ENCODE measurements at places on chromosomes 2 and 18.
A peak's percentile ranks its signal among the peaks of the same experiment; 100 is the strongest.

DNA sequence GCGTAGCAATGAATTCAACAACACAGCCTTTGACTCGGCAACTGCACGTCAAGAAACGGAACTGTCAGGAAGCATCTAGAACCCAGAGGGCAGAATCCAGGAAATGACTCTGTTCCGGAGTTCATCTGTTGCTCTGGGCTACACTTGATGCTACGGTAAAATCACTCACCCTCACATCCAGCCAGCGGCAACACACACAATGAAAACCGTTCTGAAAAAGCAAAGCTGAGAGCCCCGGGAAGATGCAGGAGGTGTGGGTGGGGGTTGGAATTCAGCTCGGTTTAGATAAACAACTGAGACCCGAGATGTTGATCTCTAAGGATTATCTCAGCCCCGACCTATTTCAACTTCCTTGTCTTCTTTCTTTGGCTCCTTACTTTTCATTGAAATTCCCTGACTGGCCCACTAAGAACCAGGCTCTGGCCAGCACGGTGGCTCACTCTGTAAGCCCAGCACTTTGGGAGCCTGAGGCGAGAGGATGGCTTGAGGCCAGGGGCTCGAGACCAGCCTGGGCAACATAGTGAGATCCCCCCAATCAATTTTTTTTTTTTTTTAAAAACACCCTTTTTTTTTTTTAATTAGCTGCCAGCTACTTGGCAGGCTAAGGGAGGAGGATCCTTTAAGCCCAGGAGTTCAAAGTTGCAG, 13.3 kb upstream of the RAB17 start:
- peak; percentile 84 for DNase-seq

DNA sequence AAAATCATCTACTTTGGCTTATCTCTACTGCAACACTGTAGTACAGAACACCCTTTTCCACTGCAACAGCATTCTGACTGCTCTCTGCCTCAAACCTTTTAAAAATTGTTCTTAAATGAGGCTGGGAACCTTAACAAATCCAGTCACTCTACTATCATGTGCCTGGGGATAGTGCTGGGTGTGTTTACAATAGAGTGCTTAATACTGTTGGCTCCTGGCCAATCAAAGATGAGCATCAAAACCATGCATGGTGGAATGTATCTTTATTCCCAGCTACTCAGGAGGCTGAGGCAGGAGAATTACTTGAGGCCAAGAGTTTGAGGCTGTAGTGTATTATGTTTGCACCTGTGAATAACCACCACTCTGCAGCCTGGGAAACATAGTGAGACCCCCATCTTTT, 7.4 kb downstream of the ANKAR start:
- DNase-seq = no peak

GRCh38 chr18:37487400-37487867, 78.2 kb downstream of the CELF4 start:
- no peak for DNase-seq

GRCh38 chr2:219434718-219435525, at the start of gene SPEG:
Gene SPEG, plus strand, starts transcription at chr2:219434843. Its CDS starts 135 bp downstream, at chr2:219434978.
- DNase-seq = no peak

GRCh38 chr2:20444101-20444992, 2.5 kb upstream of the RHOB start:
- no peak for DNase-seq

DNA sequence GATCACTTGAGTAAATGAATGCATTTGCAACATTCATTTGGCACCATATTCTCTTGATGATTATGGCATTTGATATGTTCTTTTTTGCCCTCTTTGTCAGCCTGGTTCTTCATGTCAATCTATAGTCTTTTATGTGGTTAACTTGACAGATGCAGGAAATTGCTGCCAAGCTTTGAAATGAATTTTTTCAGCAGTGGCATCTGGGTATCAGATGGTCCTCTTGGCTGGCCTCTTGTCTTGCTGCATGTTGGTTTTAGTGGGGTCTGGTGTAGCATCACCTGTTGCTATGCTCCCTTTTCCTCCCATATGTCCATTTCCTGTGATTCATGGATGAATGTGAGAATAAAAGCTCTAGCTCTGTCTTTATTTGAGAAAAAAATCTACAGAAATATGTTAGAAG, 119.9 kb downstream of the DPP4 start:
- DNase-seq = peak; percentile 18

GRCh38 chr2:38959938-38960608, 70.4 kb downstream of the ARHGEF33 start:
- DNase-seq = peak; percentile 54

DNA sequence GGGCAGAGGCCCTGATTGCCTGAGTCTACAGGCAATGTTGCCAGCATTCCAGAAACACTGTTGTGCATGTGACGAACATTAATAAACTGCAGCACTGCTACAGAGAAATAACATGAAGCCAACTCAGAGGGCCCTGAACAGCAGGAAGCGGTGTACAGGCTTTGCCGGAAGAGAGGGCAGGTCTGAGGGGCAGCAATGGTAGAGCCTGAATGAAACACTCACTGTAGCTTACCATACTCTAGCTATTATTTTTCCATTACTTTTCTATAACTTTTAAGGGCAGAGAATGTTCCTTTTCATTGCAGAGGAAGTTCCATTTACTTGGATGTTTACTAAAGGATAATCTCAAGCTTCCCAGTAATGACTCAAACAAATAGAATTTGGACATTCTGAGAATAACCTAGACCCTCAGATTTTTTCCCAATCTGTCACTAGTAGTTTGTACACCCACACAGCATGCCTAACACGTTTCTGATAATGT, 150.4 kb downstream of the MTX2 start:
- no peak for DNase-seq

GRCh38 chr2:239268549-239268948, 132.3 kb downstream of the HDAC4 start:
- DNase-seq = no peak

DNA sequence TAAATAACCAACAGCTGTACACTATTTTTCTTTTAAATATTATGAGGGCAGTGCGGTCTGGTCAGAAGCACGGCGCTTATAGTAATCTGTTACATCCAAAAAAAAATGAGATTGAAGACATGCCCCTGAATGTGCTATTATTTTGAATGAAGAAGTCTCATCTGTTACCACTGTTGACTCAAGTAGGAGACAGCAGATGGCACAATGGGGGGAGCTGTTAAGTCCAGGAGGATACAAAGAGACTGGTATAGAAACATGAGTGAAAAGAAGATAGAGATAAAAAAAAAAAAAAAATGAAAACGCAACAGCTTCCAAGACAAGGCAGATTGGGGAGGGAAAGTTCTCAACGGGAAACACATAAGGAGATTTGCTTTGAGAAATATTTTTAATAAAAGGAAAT, 425.5 kb upstream of the PKDCC start:
- no peak for DNase-seq

DNA sequence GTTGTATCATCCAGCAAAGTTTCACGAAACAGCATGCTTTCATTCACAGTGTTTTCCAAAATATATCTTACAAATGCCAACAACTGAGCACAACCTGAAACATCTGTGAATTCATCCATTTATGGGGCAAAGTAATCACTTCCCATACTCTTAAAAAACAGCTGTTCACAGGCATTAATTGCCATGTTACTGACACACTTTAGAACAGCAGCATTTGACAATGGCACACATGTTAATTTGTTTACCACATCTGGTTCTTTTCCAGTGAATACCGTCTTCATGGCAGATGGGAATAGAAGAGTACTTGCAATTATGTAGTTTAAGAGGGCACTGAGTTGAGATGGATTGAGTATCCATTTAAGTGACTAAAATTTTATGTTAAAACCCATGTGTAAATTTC, 347.4 kb upstream of the LRP1B start:
- no peak for DNase-seq

GRCh38 chr2:200966770-200967169, 3.3 kb upstream of the ORC2 start:
- DNase-seq = no peak

- DNase-seq = no peak
Measured at GRCh38 chr2:105943977-105944376, 199.3 kb downstream of the NCK2 start.

DNA sequence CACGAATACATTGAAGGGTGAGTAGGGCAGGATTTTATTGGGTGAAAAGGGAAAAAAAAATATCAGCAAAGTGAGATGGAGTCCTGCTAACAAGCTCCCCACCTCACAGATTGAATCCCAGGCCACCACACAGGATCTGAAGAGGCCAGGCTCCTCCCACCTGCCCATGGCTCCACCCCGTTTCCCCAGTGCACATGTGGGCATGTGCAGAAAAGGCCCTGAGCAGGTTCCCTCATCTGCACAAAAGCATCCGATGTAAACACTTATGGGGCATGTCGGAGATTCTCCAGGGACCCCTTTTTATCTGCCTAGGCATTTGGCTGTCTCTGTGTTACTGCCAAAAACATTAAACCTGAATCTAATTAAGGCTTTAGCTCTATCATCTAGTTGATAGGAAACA, 35.2 kb downstream of the SKA1 start:
- DNase-seq = no peak

GRCh38 chr2:205464681-205465080, 217.6 kb upstream of the NRP2 start:
- no peak for DNase-seq

GRCh38 chr2:70977605-70978205, 725 bp upstream of the ANKRD53 start:
- peak; percentile 33 for DNase-seq

GRCh38 chr2:11572996-11573395, 39.2 kb downstream of the GREB1 start:
- no peak for DNase-seq

- DNase-seq = no peak
Measured at GRCh38 chr2:179842498-179843153, 18.8 kb downstream of the ZNF385B start.

All from CD4-positive, alpha-beta T cell treated with Interleukin-4 for 1 hour (primary cell).